ENCODE measurements at places on chromosomes 13 and 19. TPM values are rescaled to one million over a fixed set of nuclear protein-coding genes. Genes with fewer than 3 reads are reported as not detected.

Gene IRGC
- polyA plus RNA-seq, result 0.51 TPM

Gene FRY
- polyA plus RNA-seq, result 46.6 TPM

Gene TNFSF11
- polyA plus RNA-seq, result not detected

Gene GNA15
- polyA plus RNA-seq, result not detected

Gene ZSCAN5A
- 9.2 TPM for polyA plus RNA-seq

Gene PRSS57
- not detected for polyA plus RNA-seq

Gene LCP1
- 0.76 TPM for polyA plus RNA-seq

Gene CLDN10
- not detected for polyA plus RNA-seq

Gene OCEL1
- 6.5 TPM for polyA plus RNA-seq

Gene PLIN4
- not detected for polyA plus RNA-seq

Gene LHFPL6
- polyA plus RNA-seq, result 36.3 TPM

Gene PNMA8B
- polyA plus RNA-seq, result 9.9 TPM

Gene NLRP11
- polyA plus RNA-seq, result not detected

Gene SLC25A23
- polyA plus RNA-seq, result 36.3 TPM

Gene IGFLR1
- polyA plus RNA-seq, result 4.6 TPM

Gene ACTMAP
- polyA plus RNA-seq, result not detected

Gene CCDC124
- 31.0 TPM for polyA plus RNA-seq

Gene ATP4B
- polyA plus RNA-seq, result not detected

Gene SULT2A1
- not detected for polyA plus RNA-seq

Gene CGB3
- polyA plus RNA-seq, result not detected

Gene NPHS1
- polyA plus RNA-seq, result 0.05 TPM

Gene CEACAM8
- not detected for polyA plus RNA-seq

Gene METTL21C
- polyA plus RNA-seq, result not detected

Gene CD177
- not detected for polyA plus RNA-seq

Gene EPS8L1
- 28.0 TPM for polyA plus RNA-seq

Gene ZNF222
- 32.0 TPM for polyA plus RNA-seq

Gene SYCN
- polyA plus RNA-seq, result not detected

Gene MAMSTR
- 0.36 TPM for polyA plus RNA-seq

Gene MARK4
- 23.1 TPM for polyA plus RNA-seq

Gene GNG7
- 3.0 TPM for polyA plus RNA-seq

Gene YJEFN3
- 26.9 TPM for polyA plus RNA-seq

Gene IGFL4
- polyA plus RNA-seq, result 5.2 TPM

Gene ZNF667
- polyA plus RNA-seq, result 17.4 TPM

Gene ZNF677
- polyA plus RNA-seq, result 35.4 TPM

Gene CACNA1A
- 6.9 TPM for polyA plus RNA-seq

Gene ZNF606
- polyA plus RNA-seq, result 39.1 TPM

Gene PRKCG
- polyA plus RNA-seq, result 0.99 TPM

Gene PLPPR3
- 275 TPM for polyA plus RNA-seq

Gene RFPL4A
- polyA plus RNA-seq, result not detected

Gene ADPRHL1
- polyA plus RNA-seq, result 1.1 TPM

Gene TUBA3C
- polyA plus RNA-seq, result not detected

Gene PTH2
- polyA plus RNA-seq, result not detected

Data from neural cell (in vitro differentiated cells).